Stromal cell of bone marrow (primary cell): ENCODE measurements at places on chromosomes 3 and 15.

DNA sequence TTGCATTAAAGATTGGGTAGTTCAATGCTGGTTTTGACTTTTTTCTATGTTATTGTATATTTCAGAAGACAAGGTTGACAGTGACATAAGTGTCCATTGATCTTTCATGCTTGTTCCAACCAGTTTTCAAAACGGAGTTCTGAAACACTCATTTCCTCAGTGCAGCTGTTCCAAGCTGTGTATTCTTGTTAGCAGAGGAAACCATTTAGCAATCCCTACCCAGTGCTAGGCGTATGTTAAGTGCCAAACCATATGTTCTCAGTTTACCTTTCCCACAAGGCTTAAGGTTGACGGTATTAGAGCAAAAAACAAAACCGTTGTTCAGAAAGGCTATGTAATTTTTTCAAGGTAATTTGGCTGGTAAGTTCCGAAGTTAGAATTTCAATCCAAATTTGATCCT is 9.1 kb downstream of the ATOSA start:
- DNase-seq: no peak

DNA sequence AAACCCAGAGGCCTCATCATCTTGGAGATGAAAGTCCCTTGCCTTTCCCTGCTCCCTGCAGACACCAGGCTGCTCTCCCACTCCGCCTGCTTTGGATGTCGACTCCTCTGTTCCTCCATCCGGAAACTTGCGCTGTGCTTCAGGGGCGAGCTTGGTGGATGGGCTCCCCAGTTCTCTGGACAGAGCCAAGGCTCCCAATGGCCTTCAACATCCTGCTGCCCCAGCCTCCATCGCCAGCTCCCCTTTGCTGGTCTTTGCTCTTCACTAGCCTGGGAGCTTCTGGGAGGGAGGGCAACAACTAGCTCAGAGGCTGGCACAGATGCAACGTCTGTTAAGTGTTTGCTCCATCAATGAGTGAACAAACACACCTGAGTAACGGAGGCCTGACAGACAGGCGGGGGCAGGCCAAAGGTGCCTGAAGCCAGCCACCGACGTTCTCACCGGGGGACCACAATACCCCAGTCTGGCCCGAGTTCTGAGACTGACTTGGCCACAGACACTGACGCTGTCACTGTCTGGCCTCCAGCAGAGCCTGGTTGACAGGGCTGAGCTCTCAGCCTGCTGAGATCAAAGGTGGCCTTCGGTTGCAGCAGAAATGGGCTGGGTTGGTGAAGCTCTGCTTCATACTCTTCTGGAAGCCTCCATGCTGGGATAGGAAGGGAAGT is 39.0 kb downstream of the RGMA start:
- DNase-seq: no peak

GRCh38 chr3:195904368-195904767 is 4.0 kb downstream of the TNK2 start:
- no peak for DNase-seq

- no peak for DNase-seq
These were observed 18.0 kb downstream of the ZDHHC19 start for GRCh38 chr3:196193133-196193735.

GRCh38 chr15:55858661-55859060 is 115.7 kb upstream of the PRTG start:
- DNase-seq: no peak

DNA sequence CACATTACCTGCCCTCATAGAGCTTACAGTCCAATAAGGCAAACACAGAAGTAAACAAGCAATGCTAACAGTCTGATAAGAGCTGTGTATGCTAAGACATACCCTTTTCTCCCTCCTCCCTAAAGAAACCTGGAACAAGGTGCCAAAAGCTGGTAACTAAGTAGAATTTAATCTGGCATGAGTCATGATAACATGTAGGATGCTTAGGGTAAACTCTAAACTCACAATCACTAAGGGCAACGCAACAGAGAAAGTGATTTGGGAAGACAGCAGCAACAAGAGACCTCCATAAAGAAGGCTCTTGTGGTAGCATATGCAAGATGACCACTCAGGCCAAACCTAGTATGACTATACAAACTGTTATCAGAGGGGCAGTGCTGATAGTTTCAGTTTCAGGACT is 55.5 kb downstream of the MYO1E start:
- DNase-seq: no peak

- DNase-seq: no peak
These were observed 262.5 kb upstream of the IGF1R start for GRCh38 chr15:98385752-98386381.

GRCh38 chr15:82621970-82622369 is 25.2 kb downstream of the CPEB1 start:
- DNase-seq: no peak

- peak; percentile 35 for DNase-seq
These were observed 5.4 kb upstream of the ALDH1A2 start for GRCh38 chr15:58070801-58071418.

GRCh38 chr15:96125721-96126415 is 204.6 kb upstream of the NR2F2 start:
- DNase-seq: no peak

GRCh38 chr15:77659350-77660321 is 26.9 kb upstream of the LINGO1 start:
- DNase-seq: peak; percentile 17

GRCh38 chr15:51341366-51342226 is at the start of gene GLDN:
Gene GLDN, plus strand, starts transcription at chr15:51341655. Its CDS starts 30 bp downstream, at chr15:51341685.
- no peak for DNase-seq

DNA sequence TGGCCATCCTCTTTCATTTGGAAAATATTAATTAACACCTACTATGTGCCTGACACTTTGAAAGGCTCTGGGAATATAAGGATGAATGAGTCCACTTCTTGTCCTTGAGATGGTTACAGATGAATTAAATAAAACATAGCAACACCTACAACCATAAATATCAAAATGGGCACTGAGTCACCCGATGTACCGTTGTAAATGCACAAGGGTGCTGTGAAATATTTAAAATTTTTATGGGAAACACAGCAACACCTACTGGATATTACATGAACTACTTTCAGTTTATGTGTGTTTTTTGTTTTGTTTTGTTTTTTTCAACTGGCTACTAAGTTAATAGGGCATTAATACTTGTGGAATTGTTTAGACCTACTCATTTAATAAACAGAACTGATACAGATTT is 239.0 kb upstream of the NAALADL2 start:
- no peak for DNase-seq

DNA sequence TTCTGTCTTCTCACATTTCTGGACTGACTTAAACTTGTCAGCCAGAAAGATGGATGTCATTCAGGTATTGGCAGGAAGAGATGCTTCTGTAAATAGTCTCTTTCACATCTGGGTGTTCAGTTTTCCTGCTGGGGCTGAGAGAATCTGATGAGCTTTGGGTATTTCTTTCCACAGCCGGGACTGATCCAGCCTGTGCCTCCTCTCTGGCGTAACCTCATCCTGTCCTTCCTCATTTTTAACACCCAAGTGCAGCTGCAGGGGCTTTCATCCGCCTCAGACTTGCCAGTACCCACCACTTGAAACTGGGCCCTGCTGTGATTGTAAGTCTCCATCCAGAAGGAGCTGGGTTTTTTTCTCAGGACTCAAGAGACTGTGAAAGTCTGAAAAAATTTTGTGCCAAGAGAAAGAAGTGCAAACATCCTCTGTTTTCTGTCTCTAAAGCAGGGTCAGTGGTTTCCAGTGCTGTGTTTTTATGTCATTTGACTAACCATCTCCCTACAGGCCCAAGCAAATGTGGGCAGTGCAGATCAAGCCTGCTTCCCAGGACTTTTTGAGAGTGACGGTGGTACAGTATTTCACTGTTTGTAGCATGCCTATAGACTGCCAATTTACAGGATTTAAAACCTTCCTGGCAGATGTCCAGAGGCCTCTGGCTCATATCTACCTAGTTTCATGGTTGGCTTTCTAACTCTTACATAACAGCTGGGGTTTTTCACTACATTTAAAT is 342.7 kb downstream of the PTPRG start:
- peak; percentile 71 for DNase-seq
